ENCODE measurements at places on chromosomes 11 and 22. TPM values are rescaled to one million over a fixed set of nuclear protein-coding genes. Genes with fewer than 3 reads are reported as not detected.

Gene MMP3
- not detected for polyA plus RNA-seq

Gene TALDO1
- polyA plus RNA-seq = 160 TPM

DNA sequence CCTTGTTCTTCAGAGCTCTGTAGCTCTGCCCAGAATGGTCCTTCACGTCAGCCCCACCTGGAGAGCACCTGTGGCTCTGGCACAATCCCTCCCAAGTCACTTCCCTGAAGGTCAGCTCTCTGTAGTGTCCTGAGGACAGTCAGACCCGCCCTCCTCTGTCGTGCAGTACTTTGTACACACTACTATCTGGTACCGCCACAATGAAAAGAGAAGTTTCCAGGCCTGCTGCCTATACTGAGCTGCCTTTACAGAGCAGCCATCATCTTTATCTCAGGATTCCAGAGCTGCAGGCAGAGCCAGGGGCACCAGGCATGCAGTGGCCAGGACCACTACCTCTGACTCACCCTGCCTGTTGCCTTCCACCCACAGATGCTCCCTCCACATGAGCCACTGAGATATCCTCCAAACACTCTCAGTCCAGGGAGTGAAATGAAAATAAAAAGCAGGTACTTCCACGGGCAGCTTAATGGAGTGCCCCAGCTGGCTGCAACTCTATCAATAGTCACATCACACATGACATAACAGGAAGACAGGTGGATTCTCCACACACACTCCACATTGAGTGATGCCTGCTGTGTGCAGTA lies 7.3 kb downstream of the PACSIN2 start:
- no peak for DNase-seq

GRCh38 chr11:1263010-1263409 lies 40.1 kb downstream of the MUC5B start:
- DNase-seq = no peak

- no peak for DNase-seq
Measured at GRCh38 chr11:1230456-1231395, 7.9 kb downstream of the MUC5B start.

All from spinal cord (tissue), 10 donors.